EL (cell line): ENCODE measurements at places on chromosomes 6 and 20.

GRCh38 chr20:17642404-17643269 is 39.4 kb downstream of the RRBP1 start:
- DNase-seq, result no peak

GRCh38 chr6:127494240-127494767 is 24.8 kb downstream of the MTCL3 start:
- no peak for DNase-seq

DNA sequence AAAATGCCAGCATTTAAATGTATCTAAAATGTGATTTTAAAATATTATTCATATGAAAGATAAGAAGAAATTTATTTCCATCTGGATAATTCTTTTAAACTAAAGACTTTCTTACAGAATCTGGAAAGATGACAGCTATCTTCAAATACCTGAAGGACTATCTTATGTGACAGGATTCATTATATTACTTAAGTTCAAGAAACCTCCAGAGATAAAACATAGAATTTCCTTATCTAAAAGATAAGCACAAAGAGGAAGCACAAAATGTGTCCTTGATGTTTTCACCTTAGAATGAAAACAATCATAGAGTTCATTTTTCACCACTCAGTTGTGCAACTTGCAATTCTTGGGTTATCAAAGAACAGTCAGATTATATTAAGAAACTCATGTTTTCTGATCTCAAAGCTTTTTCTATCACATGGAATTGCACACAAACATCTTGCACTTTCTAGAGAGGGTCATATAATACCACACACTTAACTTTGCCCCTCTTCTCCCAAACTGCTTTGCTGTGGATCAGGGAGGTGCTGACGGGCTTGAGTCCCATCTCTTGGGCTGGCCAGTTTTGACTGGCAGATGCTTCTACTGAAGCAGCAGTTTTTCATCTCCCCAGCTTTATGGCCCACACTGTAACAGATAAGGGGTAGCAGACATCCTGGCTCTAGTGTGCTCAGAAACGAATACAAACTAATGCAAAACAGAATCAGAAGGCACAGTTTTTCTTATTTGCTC is 467.4 kb downstream of the CDC5L start:
- no peak for DNase-seq

DNA sequence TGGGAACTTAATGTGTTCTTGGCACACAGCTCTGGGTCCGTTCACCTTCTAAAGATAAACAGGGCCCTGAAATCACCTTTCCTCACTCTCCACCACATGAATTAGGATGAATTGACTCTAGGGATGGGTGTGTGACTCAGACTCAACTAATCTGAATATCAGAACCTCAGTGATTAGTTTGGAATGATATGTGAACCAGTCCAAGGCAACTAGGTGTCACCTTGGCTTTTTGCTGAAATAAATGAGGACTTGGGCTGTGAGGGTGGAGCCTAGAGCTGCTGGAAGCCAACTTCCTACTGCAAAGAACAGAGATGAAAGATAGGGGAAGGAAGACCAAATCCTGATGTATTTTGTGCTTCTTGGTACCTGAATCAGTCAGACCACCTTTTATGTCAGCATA is 132.0 kb upstream of the RNF24 start:
- no peak for DNase-seq

- DNase-seq, result peak; percentile 69
These were observed 79.7 kb downstream of the SMLR1 start for GRCh38 chr6:130906736-130907381.

GRCh38 chr6:98847779-98848538 is 13.6 kb downstream of the POU3F2 start:
- no peak for DNase-seq
